ENCODE measurements at places on chromosomes 1 and 21.

- DNase-seq: no peak
Measured at GRCh38 chr1:57400048-57400447, 23.8 kb downstream of the DAB1 start.

DNA sequence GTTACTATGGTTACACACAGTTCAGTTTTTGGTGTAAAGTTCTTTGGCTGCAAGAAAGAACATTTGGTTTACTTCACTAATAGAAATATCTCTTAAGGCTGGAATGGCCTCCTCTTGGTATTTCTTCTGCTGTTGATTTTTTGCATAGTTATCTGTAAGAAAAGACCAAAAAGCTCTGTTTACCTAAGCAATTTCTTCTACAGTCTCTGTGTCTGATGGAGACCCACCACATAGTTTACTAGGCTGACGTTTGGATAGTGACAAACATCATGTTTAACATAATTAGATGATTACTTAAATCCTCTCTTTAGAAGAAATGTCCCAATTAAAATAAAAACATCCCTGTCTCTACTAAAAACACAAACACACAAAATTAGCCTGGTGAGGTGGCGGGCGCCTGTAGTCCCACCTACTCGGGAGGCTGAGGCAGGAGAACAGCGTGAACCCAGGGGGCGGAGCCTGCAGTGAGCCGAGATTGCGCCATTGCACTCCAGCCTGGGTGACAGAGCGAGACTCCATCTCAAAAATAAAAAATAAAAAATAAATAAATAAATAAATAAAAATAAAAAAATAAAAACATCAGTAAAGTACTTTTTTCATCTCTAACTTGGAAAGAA lies 7.2 kb downstream of the PIGP start:
- DNase-seq: no peak

GRCh38 chr1:219132939-219133338 lies 40.7 kb upstream of the LYPLAL1 start:
- no peak for DNase-seq

- DNase-seq: no peak
Measured at GRCh38 chr1:54096227-54096876, 42.9 kb downstream of the TCEANC2 start.

- peak; percentile 35 for DNase-seq
Measured at GRCh38 chr21:45590246-45590725, 48.0 kb upstream of the SLC19A1 start.

- no peak for DNase-seq
Measured at GRCh38 chr1:227170361-227171166, 147.7 kb downstream of the CDC42BPA start.

DNA sequence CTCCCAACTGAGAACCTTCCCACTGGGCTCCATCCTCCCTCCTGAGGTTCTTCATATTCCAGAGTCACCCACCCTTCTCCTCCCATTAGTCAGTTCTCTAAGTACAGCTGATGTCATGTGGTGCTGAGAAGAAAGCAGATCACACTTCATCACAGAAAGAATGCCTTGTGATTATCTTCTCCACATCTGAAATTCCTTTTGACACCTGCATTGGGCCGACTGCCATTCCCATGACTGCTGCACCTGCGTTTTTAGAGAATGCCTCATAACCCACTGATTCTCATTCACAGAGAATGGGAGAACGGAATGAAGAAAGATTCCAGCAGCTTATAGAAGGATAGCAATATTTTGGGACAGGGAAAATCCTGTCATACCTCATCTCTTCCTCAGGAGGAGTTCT lies 14.3 kb downstream of the LEPR start:
- no peak for DNase-seq

DNA sequence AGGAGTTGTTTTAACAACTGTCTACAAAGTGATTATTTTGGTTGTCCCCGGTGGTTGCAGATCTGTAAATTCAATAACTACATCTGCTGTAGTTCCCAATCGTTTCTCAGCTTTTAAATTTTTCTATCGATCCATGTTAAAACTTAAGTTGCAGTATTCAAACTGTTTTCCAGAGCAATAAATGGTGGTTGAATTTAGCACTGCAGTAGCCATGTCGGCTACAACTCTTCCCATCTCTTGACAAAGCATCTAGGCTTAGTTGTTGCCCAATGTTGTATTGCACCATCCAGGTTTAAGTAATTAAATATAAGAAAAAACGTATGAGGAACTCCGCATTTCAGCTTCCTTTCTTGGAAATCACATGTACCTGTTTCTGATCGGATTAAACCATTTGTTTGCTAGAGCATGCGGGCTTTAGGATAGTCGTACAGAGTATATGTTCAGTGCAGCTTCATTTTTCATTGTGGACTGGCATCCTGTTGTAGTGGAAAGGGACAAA lies 996 bp downstream of the CNIH4 start:
- no peak for DNase-seq

DNA sequence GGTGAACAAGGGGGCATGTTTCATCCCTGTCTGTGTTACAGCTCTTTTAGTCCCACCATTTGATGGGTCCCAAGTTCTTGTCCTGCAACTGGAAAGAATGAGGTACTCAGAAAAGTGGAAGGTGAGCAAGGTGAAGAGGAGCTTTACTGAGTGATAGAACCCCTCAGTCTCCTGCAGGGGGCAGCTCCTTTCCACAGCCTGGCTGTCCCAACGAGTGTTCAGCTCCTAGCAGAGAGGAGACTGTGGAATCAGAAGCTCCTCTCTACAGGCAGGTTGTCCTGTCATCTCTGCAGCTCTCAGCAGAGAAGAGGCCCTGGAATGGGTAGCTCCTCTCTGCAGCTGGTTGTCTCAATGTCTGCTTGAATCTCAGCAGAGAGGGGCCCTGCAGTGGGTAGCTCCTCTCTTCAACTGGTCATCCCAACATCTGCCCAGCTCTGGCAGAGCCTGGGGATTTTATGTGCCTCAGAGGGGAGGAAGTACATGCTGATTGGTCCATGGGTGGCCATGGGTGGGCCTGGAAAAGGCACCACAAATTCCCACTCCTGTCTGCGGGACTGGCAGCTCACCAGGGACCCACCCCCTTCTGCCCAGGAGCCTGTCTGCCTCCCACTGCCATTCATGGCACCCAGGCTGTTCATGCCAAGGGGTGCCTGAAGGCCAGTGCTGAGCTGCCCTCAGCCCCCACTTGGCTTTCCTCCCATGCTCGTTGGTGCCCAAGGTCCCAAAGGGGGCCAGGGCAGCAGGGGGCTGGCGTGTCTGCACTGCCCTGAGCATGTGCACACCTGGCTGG lies 25.7 kb downstream of the LDLRAD1 start:
- DNase-seq: no peak

GRCh38 chr1:152577168-152577567 lies 3.1 kb downstream of the LCE3D start:
- DNase-seq: no peak

- DNase-seq: no peak
Measured at GRCh38 chr1:2109581-2110021, 59.4 kb downstream of the PRKCZ start.

DNA sequence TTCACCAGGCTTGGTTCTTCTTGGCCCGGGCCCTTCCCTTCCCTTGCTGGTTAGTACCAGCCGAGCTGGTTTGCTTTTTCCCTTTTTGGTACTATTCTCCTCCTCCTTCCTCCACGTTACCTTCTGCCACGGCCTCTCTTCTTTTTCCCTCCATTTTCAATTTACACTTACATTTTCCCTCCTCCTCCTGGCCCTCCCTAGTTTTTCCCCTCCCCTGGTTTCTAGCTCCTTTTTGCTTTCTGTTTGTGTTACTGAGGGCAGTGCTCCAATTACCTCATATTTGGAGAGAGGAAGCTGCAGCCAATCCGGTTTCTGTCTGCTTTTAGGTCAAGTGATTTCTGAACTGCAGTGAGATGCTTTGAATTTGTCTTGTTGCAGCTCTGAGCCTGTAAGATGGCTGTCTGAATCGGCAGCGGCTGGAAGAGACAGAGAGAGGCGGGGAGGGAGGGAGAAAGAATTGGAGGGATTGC lies 63.7 kb downstream of the MACF1 start:
- DNase-seq: peak; percentile 77

DNA sequence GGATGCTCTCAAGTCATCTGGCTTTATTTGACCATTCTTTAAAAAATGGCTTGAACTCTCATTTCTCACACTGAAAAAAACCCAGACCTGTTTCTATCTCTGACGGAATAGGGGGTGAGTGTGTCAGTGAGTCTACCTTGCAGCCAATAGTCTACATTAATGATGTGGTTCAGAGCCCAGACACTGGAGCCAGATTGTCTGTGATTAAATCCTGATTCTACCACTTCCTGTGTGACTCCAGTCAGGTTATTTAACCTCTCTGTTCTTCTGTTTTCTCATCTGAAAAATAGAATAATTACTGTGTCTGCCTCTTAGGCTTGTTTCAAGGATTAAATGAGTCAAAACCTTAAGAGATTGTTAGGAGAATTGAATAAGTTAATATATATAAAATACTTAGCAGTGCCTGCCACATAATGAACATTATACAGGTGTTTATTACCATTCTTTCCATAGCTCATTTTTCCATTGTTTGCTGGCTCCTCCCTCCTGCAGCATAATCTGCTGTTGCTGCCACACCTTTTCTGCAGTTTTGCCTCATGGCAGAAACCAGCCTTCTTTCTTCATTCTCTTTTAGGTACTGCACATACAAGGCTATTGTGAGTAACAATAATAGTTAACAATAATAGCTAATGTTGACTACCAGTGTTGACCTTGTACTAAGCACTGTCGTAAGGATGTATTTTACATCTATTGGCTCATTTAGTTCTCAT lies 157.6 kb upstream of the IVNS1ABP start:
- DNase-seq: no peak

GRCh38 chr21:36282568-36283230 lies 37.3 kb upstream of the MORC3 start:
- no peak for DNase-seq

GRCh38 chr1:156167536-156167935 lies 14.2 kb downstream of the SEMA4A start:
- no peak for DNase-seq

- peak; percentile 82 for DNase-seq
Measured at GRCh38 chr1:207414606-207415108, 39.5 kb upstream of the CR2 start.

GRCh38 chr1:198919667-198920398 lies 281.0 kb downstream of the PTPRC start:
- DNase-seq: peak; percentile 88

GRCh38 chr1:30275926-30276764 lies 447.2 kb downstream of the MATN1 start:
- no peak for DNase-seq
